ENCODE measurements at places on chromosomes 6 and 20.

DNA sequence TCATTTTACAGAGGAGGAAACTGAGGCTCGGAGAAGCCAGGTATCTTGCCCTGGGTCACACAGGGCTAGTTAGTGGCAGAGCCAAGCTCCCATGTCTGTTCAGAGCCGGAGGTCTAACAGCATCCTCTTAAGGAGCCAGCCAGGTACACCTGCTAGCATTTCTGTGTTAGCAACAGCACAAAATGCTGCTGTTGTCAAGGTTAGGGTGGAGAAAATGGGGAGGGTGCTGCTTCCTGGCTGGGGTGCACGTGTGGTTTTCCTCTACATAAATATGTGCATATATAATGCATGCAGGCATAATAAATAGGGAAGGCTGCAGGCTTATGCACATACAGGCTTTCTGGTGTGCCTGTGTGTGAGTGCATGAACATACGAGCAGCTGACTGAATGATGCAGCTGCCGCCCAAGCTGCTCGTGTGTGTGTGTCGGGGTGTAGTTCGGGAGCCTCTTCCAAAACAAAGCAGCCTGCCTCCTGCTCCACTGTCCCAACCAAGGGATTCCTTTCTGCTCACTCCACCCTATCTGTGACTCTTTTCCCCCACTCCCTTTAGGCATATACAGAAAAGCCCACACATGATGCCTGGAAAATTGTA is 86.6 kb downstream of the CD40 start:
- no peak for DNase-seq

DNA sequence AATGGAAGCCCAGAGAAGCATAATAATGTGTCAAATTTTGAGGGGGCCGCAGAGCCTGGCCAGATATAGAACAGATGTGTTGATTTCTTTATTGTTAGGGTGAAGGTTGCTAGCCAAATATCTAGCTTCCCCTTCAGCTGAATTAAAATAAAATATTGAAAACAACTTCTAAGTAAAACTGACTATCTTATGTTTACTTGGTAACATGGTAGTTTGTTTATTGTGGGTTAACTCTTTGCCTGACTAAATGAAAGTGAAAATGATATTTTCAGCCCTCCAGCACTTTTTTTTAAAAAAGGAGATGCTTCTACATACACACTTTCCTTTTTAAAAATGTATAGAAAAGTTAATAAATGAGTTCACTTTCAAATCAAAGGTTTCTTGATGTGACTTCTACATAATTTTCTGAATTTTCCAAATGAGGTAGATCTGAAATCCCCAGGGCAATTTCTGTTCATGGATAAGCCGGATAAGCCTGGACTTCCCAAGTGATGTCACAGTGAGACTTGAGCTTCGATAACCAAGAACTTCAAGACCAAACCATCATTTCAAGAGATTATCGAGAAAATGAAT is 172.1 kb upstream of the OLIG3 start:
- DNase-seq, result no peak

DNA sequence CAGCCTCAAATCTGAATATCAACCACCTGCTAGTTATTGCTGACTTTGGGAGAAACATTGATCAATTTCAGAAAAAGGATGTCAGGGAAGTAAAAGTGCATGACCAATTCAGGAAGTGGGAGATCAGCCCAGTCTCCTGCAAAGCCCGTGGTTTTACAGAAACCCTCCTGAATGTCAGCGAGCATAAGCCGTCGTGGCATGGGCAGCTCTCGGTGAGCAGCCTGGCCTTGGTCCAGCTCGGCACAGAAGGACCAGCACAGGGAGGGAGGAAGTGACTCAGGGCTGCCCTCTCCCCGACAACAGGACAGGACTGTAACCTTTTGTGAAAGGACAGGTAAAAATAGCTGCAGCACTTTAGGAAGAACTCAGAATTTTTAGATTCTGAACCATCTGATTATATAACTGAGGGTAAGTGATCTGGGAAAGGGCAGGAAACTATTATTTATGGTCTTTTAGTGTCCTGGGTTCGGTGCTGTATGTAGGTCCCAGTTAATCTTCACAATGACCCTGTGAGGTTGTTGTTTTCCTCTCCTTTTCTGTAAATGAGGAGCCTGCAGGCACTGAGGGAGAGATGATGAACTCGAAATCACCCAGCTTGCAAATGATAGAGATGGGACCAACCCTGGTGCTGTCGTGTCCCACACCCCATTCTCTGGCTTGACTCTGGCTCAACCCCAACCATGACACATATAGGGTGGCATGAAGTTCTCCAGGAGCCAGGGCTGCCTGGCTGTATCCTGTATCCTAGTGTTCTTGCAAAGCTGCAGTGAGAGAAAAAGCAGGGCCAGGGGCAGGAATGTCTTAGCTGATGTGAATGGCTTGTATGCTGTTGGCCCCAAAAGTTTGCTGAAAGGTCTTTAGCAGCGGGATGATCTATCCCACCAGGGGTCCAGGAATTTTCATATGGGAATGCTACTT is 37.6 kb downstream of the NRN1 start:
- DNase-seq, result no peak

GRCh38 chr6:135046912-135047311 is 7.7 kb downstream of the HBS1L start:
- DNase-seq, result no peak

DNA sequence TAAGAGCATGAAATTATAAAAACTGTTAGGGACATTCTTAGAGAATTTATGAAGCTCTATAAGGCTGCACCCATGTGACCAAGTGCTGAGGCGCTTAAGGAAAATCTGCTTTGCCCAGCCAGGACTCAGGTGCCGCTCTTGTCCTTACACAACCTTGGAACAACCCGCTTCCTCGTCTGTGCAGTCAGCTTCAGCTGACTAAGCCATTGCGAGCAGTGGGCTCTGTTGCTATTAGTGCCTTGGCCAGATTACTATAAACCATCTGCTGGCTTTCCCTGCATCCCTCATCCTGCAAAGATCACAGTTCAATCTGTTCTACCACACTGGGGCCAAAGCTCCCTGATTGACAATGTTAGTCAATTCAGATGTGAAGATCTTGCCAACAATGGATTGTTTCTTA is 89.1 kb upstream of the E2F3 start:
- DNase-seq, result no peak

DNA sequence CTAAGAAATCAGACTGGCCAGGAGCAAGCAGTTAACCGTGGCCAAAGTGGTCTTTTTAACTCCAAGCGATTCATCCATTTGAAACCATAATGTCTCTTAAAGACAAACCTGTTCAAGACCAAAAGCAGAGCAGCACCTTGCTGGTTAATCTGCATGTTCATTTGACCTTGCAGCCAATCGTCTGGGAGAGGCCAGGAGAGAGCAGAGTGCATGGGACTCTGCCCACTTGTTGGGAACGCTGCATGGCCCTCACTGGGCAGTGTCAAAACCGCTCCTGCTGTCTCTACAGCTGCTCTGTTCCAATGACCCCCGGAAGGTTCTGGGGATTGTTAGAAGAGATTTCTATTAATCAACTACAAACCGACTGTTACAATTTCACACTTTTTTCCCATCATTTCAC is 79.6 kb downstream of the OLIG3 start:
- DNase-seq, result no peak

GRCh38 chr6:132391391-132392269 is 9.6 kb downstream of the MOXD1 start:
- no peak for DNase-seq

DNA sequence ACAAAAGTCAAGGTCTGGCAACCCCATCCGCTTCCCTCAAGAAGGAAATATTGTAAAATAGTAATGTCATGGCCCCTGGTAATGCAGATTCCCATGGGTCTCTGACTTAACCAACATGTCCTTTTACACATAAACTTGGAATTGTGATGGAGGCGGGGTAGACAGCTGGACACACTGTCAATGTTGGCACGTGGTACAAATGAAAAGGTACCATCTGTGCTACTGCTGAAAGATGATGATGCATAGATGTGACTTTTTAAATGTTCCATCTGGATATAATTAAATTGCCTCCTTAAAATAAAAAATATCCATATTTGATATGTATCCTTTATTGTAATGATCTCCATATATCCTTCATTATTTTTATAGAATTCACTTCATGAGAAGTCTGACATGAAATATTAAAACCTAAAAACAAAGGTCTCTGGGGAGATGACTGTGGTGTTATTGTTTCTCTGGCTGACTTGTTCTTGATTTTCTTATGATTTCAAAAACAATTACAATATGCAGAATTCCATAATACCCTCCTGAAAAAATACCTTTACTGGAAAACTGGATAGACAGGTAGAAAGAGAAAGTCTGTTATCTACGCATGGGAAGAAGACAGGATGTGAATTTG is 104.5 kb downstream of the MKKS start:
- DNase-seq, result no peak

- no peak for DNase-seq
These were observed 1.7 kb downstream of the PDE7B start for GRCh38 chr6:135853227-135853626.

DNA sequence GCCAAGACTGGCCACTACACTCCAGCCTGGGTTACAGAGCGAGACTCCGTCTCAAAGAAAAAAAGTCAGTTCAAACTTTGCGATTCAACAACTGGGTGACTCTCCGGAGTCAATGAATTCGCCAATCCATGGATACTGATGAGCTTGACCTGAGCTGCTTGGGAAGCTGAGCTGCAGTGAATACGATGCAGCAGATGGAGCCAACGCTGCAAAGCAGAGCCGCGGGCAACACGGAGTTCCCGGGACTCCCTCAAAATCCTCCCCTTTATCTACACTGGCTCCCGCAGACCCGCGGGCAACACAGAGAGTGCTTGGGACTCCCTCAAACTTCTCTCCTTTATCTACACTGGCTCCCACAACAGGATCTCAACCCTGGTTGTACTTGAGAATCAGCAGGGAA is 62.6 kb upstream of the SALL4 start:
- DNase-seq, result no peak

GRCh38 chr6:15526212-15526701 is 136.6 kb downstream of the DTNBP1 start:
- no peak for DNase-seq

DNA sequence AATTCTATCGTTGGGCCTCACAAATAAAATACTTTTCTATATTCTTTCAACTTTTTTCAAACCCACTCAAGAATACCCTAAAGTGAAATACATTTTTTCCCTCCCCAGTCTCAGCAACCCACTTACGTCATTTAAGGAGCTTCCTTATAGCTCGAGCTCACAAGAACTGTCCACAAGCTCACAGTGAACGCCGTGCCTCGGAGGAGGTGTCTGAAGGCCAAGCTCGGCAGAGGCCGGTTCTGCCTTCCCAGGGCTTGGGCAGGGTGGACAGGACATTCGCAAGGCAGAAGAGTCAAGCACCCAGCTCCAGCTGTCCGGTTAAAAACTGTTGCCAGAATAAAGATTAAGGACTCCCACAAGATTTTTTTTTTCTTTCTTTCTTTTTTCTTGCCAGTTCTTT is 802.3 kb downstream of the QKI start:
- DNase-seq, result no peak

GRCh38 chr6:34982424-34982852 is 93.4 kb downstream of the ANKS1A start:
- no peak for DNase-seq

- no peak for DNase-seq
These were observed 95.2 kb downstream of the BANF2 start for GRCh38 chr20:17795003-17795402.

GRCh38 chr20:43669332-43669731 is 2.4 kb downstream of the MYBL2 start:
- DNase-seq, result no peak

All from activated CD4-positive, CD25-positive, alpha-beta regulatory T cell (primary cell).